Esophagus squamous epithelium (tissue), 5 donors: ENCODE measurements at places on chromosomes 13 and 19. TPM values are rescaled to one million over a fixed set of nuclear protein-coding genes. Genes with fewer than 3 reads are reported as not detected.

GGN gene
- total RNA-seq = not detected

ZFR2 gene
- total RNA-seq = not detected

COL5A3 gene
- total RNA-seq = 5.0 TPM

COX7A1 gene
- 2.0 TPM for total RNA-seq

GJA3 gene
- total RNA-seq = 1.3 TPM

SERP2 gene
- total RNA-seq = 0.35 TPM

CD33 gene
- 6.7 TPM for total RNA-seq

ZNF66 gene
- 7.1 TPM for total RNA-seq

CYP4F8 gene
- not detected for total RNA-seq

ZNF615 gene
- total RNA-seq = 2.8 TPM

CDX2 gene
- not detected for total RNA-seq

DNA sequence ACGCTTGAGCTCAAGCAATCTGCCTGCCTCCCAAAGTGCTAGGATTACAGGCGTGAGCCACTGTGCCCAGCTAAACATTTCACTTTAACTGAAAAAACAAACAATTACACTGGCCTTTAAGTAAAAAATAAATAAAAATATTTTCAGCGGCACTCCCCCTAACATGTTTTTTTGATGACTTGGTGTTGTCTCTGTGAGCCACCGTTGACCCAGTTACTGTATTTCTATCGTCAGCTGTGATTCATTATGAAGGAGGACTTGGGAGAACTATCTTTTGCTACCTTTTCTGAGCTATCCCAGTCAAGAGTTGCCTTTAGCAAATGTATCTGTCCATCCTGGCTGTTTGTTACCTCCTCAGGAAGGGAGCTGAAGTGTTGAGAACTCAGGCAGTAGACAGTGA, 18.5 kb upstream of the C19orf33 start:
- no peak for DNase-seq

DNA sequence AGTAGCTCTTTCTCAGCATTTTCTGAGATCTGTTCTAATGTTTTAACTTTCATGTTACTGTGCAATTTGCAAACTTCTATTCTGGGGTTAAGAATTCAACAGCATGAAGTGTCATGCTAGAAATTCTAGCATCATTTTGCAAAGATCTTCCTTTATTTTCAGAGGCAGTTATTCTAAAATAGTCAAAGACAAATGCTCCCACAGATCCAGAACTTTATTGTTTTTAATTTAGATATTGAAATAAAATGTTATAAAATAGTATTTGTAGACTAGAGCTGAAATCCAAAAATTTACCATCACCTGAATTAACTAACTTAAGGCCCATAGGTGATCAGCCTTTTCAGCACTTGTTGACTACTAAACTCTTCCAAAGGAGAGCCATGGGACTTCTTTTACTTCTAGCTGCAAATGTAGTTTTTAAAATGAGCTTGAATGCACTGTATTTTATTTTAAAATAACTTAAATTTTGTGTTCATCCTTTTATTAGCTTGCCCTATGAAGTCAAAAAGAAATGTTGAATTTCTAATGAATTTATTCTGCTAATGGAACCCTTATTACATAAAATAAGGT, 3.2 kb downstream of the MAB21L1 start:
- DNase-seq = no peak

DNA sequence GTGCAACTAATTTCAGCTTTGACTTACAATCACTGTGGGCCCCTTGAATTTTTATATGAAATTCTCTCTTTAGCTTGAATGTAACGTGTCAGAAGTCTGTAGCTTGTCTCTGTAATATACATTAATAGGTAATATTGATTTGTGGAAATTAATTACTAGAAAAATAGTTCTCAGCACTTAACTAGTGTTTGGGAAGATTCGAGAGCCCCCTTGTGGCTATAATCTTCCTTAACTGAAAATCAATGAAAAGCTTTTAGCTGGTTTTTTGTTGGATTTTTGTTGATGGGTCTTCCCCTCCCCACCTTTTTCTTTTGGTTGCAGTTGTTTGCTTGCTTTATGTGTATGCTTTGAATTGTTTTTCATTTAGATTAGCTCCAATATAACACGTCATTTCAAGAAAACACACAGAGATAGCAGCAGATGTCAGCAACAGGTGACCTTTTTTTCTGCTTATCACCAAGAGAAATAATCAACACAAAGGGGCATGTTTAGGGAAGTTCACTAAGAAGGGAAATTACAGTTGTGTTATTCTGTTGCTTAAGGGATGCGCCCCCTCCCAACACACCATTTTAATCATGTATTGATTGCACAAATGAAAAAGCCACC, 176.8 kb downstream of the OXGR1 start:
- DNase-seq = no peak

- DNase-seq = no peak
Observed at GRCh38 chr13:21672796-21673538, 2.1 kb downstream of the FGF9 start.

- no peak for DNase-seq
Observed at GRCh38 chr19:42172261-42172660, 40.0 kb upstream of the POU2F2 start.

- DNase-seq = no peak
Observed at GRCh38 chr13:42367831-42368230, 95.9 kb downstream of the AKAP11 start.

DNA sequence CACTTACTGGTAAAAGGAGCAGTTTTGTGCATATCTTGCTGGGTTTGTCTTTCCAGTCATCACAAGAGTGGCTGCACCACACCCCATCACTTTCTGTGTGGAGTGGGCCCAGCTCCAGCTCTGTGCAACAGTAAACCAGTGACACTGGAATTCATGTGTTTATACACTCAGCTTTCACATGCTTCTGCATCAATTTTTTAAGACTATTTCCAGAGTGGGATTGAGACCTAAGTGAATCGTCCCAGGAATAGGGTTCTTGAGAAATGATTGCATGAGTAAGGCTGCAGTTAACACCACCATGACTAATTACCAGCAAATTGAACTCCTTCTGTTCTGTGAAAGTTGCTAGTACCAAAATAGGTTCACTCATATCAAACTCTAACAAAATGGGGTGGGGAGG, 5.3 kb upstream of the CFAP97D2 start:
- DNase-seq = no peak

- DNase-seq = no peak
Observed at GRCh38 chr13:20401531-20401930, 124.1 kb downstream of the CRYL1 start.

DNA sequence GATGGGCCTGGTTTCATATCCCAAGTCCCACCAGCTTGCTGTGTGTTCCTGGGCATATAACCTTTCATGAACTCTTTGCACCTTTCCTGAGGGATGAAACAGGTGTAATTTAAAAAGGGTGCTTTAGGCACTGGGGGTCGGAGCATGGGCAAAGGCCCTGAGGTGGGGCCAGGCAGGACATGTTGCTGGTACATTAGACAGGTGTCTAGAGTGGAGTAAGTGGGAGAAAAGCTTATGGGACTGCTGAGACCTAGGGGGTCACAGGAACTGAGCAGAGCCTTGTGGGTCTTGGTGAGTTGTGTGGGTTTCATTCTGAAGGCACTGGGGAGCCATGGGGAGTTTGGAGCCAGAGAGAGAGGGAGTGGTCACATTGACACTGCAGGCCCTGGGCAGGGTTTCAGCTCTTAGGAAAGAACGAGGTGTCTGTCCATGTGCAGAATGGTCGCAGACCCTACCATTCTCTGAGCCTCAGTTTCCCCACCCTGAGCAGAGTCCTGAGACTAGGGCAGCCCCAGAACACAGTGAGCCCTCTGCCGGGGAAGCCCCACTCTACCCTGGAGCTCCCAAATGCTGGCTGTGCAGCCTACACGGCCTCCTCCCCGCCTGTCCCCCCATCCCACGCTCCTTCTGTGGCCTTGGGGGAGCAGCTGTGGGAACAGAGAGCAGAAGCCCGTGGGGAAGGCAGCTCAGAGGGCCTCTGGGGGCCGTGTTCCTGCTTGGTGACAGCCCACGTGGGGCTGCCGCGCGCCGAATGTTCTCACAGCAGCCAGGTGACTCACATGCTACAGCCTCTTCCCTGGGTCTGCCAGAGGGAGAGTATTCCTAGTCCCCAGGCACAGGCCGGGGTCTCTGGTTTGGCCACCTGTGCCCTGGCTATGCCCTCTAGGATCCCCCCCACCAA, 7.3 kb upstream of the HOMER3 start:
- no peak for DNase-seq

DNA sequence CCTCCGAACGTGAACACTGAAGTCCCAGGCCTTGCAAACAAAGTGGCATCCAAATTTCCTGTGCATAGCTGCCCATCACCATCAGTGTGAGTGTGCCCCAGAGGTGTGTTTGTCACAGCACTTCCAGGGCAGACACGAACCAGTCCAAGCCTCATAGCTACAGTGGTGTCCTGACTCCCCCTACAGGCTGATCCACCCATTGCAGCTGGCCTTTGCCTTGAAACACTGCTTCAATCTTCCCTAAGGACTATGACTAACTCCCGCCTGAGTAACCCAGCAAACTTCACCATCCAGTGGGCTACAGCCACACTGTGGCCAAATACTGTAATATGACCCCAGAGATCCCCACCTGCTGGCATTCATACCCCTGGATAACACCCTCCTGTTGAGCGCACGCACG, 3.9 kb downstream of the ZNF266 start:
- no peak for DNase-seq

GRCh38 chr19:2808129-2808941, 11.3 kb upstream of the ZNF554 start:
- DNase-seq = no peak

GRCh38 chr13:39023316-39023715, 14.6 kb downstream of the PROSER1 start:
- no peak for DNase-seq

DNA sequence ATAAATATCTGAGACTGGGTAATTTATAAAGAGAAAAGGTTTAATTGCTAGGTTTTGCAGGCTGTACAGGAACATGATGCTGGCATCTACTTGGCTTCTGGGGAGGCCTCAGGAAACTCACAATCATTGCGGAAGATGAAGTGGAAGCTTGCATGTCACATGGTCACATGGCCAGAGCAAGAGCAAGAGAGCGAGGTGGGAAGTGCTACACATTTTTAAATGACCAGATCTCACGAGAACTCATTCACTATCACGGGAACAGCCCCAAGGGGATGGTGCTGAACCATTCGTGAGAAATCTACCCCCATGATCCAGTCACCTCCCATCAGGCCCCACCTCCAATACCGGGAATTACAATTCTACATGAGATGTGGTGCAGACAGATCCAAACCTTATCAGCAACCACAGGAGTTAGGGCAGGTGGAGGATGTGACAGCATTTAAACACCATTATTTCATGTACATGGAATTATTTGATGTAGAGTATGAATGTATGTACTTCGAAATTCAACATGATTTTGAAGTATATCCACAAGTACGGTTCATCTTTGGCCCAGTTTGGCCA, 10.5 kb upstream of the CLDN10 start:
- no peak for DNase-seq

GRCh38 chr13:63005625-63006024, 1590.0 kb upstream of the PCDH20 start:
- no peak for DNase-seq

GRCh38 chr13:41224113-41225110, 30.0 kb upstream of the KBTBD7 start:
- no peak for DNase-seq

GRCh38 chr13:112806739-112807652, 117.2 kb downstream of the ATP11A start:
- no peak for DNase-seq

DNA sequence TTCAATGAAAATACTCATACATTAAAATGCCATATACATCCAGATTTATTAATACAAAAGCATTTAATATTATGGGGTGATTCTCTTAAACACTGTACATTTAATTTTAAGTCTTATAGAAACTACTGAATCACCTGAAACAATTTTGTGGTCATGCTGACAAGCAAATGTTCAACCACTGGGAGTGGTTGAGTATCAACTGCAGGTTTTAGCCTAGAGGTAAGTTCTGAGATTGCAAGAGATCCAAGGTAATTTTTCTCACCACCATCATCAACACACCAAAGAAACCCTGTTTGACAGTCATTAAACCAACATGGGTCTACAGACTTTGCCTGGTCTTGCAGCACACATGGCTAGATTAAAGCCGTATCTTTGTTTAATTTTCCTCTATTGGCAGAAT, 196.3 kb downstream of the LHFPL6 start:
- no peak for DNase-seq

DNA sequence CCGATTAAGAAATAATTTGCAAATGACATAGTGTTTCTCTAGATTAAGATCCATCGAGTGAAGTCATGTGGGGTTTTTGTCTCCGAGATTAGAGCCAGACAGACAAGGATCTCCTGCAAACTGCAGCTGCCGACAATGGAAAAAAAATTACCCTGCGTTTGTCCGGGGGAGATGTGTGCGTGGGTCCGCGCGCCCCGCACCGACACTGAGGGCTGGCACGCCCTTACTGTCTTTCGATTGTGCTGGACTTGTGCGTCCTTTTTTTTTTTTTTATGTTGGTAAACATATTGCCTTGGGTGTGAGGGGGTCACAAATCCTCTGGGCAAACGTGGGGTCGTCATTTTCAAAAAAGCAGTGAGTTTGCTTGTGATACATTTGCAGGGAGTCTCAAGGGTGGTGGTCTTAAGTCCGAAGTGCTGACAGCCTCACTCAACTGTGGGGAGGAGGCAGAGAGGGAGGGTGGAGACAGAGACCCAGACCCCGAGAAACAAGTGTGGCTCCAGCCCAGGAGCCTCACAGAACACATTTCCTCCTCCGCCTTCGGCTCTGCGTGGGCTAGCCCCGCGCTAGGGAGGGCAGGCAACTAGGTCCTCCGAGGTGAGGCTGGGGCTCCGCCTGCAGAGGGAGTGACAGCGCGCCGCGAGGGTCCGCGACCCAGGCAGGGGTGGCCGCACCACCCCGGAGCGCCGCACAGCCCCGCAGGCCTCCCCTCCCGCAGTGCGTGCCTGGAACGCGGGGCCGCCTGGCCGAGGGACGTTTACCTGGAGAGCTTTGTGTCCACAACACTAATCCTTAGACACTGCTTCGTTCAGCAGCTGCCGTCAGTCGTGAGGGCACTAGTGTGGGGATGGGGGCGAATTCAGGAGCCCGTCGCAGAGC, 11.7 kb upstream of the SOX1 start:
- DNase-seq = no peak

DNA sequence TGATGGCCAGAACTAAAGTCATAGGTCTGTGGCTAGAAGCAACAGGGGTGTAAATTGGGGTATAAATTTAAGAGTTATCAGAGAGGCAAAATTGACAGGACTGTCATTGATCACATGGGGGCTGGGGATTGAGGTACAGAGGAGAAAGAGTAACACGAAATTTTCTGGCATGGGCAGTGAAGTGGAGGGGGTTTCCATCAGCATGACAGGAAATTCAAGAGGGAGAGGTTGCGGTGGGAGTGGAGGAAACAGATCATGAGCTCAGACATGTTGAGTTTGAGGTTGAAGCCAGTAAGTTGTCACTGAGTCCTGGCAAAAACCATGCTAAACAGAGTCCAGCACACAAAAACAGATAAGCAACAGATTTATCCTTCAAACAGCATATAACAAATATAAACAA, 192.1 kb upstream of the TSC22D1 start:
- no peak for DNase-seq
